Thoracic aorta (tissue), 2 donors: ENCODE measurements at places on chromosomes 2 and 18. TPM values are rescaled to one million over a fixed set of nuclear protein-coding genes. Genes with fewer than 3 reads are reported as not detected.

DNA sequence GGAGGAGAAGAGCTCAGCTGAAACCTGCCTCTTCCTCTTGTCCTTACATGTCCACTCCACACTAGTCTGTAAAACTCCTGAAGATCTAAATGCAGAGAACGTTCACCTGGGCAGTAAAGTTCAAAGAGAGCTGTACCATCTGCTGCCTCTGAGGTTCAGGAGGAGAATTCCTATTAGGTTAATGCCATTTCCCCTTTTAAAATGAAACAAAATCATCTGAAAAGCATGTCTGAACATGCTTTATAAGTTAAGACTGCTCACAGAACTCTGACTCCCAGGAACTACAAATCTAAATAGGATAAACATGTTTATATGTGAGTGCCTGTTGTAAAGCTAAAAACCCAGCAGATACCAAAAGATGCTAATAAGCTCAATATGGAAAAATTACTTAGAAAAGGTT lies 164.4 kb downstream of the AFF3 start:
- no peaks in the 10 kb centered on the region for H3K27me3 ChIP-seq
- H3K27ac ChIP-seq, result no peak overlapping the region
- no peaks in the 10 kb centered on the region for H3K4me1 ChIP-seq
- no peak overlapping the region for H3K4me3 ChIP-seq

GRCh38 chr18:62140259-62140658 lies 46.6 kb downstream of the PIGN start:
- no peak for DNase-seq
- peaks cover 9% of the 10 kb centered on the region for H3K36me3 ChIP-seq
- H3K27me3 ChIP-seq, result no peaks in the 10 kb centered on the region
- H3K4me1 ChIP-seq, result no peaks in the 10 kb centered on the region
- no peak overlapping the region for H3K27ac ChIP-seq

GRCh38 chr2:236943068-236943467 lies 142.6 kb upstream of the COPS8 start:
- no peak overlapping the region for H3K4me3 ChIP-seq
- H3K27me3 ChIP-seq, result no peaks in the 10 kb centered on the region
- DNase-seq, result no peak
- H3K27ac ChIP-seq, result no peak overlapping the region
- no peaks in the 10 kb centered on the region for H3K36me3 ChIP-seq
- no peaks in the 10 kb centered on the region for H3K4me1 ChIP-seq

DNA sequence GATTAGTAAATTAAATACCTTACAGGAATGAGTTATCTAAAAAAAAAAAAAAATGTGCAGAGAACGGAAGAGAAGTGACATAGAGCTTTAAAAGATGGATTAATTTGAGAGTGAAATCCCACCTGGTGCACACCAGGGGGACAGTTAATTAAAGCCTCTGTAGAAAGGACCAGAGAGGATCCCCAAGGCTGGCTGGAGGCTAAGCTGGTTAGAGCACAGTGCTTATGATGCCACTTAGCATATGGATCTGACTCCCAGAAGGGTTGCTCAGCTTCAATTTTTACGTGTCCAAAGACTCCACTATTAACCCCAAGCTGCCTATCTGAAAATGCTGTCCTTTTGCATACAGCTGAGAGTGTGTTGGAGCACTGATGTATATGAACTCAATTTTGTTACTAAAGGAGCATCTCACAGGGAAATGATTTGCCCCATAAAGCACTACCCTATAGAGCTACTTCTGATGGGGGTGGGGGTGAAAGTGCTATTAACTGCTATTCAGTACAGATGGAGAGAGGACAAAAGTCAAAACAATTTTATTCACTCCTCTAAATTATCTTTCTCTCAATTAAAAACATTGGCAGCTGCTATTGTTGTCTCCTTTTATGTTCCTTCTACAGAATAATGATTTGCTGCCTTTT lies 15.2 kb upstream of the SLC8A1 start:
- H3K4me1 ChIP-seq, result no peaks in the 10 kb centered on the region
- no peaks in the 10 kb centered on the region for H3K27me3 ChIP-seq
- H3K36me3 ChIP-seq, result no peaks in the 10 kb centered on the region
- DNase-seq, result no peak

GRCh38 chr2:240716130-240716798 lies 24.6 kb downstream of the AQP12A start:
- H3K27me3 ChIP-seq, result no peaks in the 10 kb centered on the region
- H3K27ac ChIP-seq, result no peak overlapping the region
- no peak for DNase-seq
- no peaks in the 10 kb centered on the region for H3K36me3 ChIP-seq
- no peak overlapping the region for H3K4me3 ChIP-seq

The SERPINB10 gene
- not detected for total RNA-seq
